Dorsolateral prefrontal cortex (tissue), 122 donors: ENCODE measurements at places on chromosomes 4 and X. TPM values are rescaled to one million over a fixed set of nuclear protein-coding genes. Genes with fewer than 3 reads are reported as not detected.

The ZNF157 gene
- 1.6 TPM for total RNA-seq

The SLC6A8 gene
- total RNA-seq: 125 TPM

The PABPC4L gene
- total RNA-seq: 0.11 TPM

The JAKMIP1 gene
- total RNA-seq: 71.7 TPM

The PABPC5 gene
- 3.6 TPM for total RNA-seq

The BEND2 gene
- not detected for total RNA-seq

The GUCY1B1 gene
- 83.3 TPM for total RNA-seq

The EIF4E gene
- 84.9 TPM for total RNA-seq

The IL2RG gene
- 1.9 TPM for total RNA-seq
